Hematopoietic multipotent progenitor cell treated with erythropoietin and hydrocortisone succinate and interleukin-3 and kit ligand, for 17 days (in vitro differentiated cells): ENCODE measurements at places on chromosomes 5 and 9.

DNA sequence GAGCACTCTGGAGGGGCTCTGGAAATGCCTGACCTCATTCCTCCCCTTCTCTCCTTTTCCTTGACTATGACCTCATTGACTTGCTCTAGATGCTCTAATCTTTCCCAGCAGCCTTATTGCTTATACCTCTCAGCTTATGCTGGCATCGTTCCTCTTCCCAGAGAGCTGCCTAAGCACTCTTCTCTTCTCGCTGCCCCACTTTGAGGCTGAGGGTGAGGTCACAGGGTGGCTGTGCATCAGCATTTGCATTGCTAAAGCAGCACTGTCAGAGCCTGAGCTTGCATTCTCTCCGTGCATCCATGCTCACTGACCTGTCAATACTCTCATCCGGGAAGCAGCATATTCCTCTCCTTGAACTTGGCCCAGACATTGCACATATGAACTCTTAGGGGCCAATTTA lies 96.4 kb upstream of the NTRK2 start:
- DNase-seq = no peak

DNA sequence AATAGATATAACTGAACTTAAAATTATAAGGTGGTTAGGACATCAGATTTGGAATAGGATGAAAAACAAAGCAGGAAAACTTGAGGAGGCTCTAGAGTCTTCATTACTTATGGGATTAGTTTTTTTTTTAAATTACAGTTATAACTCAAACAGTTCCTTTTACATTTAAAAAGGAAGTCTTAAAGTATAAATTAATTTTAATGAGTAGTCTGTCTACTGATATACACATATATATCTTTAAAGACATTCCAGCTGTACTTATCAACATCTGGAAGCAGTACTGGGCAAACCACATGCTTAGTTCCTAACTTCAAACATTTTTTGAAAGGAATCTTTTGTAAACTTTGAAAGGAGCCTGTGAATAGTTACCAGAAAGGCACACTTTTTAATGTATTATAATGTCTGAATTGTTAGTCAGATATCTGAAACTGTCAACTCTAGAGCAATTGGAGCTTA lies 6.0 kb downstream of the ACTBL2 start:
- DNase-seq = no peak

DNA sequence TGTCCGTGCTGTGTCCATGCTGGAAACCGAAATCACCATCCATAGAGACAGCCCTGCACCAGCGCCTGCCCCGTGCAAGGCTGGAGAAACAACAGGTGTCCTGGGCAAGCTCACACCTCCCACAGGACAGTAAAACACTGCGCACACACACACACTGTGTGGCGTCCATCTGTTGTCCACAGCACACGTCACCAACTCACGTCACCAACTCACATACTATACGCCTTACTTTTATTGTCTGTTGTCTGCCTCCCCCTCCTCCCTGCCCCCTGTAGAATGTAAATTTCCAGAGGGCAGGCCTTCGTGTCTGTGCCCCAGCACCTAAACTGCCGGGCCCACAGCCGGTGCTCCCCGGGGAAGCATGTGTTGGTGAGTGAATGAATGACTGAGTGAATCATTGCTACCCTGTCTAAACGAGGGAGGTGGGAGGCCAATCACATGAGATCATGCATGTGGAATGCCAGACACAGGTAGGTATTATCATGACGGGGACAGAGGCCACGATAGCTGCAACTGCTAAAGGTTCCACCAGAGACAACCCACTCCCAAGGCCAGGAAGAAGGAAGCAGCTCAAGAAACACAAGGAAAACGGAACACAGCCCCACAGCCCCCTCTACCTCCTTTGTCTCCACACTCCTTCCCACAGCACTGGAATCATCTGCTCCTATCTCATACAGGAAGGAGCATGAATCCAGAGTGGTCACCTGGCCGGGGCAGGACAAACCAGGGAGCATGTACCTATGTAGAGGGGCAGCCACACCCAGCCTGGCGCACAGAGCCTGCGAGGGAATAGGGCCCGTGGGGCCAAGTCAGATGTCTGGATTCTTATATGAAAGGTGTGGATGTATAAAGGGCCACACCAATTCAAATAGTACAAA lies 41.9 kb downstream of the STK10 start:
- no peak for DNase-seq

DNA sequence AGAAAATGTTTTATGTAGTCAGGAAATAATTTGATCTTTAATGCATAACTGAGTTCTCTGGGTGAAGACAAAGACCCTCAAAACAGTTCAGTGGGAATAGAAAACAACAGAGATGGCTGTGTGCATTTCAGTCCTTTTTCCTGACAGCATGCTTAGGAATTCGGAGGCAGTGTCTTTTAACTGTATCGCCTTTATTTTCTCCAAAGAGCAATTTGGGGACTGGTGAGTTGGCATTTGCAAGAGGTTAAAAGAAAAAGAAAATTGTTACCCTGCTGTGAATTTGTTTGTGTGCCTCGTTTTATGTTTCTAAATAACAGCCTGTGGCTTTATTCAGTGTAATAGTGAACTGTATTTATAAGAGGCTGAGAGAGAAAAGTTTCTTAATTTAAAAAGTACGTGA lies 227.8 kb upstream of the DMAC1 start:
- DNase-seq = no peak

- no peak for DNase-seq
Observed at GRCh38 chr5:73284220-73284795, 111.3 kb downstream of the TMEM174 start.

DNA sequence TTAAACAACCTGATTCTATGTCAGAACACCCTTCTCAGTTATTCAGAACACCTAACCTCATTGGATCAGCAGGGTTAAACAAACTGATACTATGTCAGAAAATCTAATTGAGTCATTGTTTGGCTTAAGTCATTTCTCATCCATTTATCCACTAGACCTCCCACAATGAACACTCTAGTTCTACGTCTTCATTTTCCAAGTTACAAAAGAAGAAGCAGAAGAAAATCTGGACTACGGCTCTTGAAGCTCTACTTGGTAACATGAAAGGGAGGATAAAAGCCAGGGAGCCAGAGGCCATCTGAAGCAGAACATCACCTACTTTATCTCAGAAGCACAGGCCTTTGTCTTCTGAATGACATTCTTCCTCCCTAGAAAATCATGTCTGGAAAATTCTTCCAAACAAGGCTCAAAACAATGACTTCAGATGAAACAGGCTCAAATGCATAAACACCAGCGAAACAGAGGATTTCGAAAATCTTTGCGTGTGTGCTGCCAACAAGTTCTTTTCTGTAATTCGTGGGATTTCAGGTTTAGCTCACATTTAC lies 35.4 kb upstream of the TGFBI start:
- no peak for DNase-seq

GRCh38 chr5:108036482-108036881 lies 345.4 kb downstream of the FBXL17 start:
- no peak for DNase-seq

DNA sequence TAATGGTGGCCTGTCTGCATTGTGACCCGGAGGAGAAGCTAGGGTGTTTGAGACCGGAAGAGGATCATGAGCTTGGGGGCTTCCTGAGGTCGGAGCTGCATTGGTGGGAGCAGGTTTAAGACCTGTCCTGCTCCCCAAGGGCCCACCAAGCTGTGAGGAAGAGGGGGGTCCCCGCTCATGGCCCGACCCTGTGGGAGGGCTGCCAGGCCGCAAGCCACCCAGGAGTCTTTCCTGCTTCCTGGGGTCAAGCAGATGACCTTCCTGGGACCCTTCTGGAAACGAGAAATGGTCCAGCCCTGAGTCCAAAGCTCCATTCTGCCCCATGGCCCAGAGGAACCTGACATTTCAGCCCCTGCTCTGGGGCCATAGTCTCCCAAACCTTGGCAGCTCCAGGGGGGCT lies 61.5 kb upstream of the RNU6ATAC start:
- DNase-seq = no peak

DNA sequence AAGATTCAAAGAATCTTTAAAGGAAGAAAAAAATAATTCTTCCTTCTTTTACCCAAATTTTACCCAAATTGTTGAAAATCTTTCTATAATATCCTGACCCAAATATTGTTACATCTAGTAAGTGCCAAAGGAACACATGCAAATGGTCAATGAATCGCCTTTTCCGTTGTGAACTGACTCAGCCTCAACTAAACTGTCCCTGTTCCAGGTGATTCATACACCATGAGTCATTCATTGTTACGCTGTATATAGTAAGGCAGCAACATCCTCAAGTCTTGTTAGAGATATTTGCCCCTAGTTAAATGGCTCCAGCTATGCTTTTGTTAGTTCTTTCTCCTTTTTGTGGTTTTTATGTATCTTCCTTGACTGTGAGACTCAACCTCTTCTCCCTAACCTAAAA lies 9.7 kb downstream of the PTGER4 start:
- no peak for DNase-seq

DNA sequence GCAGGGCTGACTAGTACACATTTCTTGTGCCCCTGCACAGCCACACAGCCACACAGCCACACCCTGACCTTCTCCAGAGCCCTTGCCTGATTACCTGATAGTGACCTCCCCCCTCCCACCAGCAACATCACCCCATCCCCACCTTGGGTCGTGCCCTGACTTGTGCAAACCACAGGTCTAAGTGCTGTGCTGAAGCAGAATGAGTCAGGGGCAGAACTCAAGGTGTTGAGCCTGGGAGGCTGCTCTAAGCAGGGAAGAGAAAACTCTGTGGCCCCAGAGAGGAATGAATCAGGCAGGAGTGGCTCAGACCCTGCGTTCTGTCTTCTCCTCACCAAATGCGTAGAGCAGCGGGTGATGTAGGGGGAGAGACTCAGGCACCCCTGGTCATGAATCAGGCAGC lies 24.3 kb upstream of the FAT2 start:
- DNase-seq = no peak

- DNase-seq = no peak
Observed at GRCh38 chr9:73995836-73996235, 501.3 kb upstream of the RORB start.

DNA sequence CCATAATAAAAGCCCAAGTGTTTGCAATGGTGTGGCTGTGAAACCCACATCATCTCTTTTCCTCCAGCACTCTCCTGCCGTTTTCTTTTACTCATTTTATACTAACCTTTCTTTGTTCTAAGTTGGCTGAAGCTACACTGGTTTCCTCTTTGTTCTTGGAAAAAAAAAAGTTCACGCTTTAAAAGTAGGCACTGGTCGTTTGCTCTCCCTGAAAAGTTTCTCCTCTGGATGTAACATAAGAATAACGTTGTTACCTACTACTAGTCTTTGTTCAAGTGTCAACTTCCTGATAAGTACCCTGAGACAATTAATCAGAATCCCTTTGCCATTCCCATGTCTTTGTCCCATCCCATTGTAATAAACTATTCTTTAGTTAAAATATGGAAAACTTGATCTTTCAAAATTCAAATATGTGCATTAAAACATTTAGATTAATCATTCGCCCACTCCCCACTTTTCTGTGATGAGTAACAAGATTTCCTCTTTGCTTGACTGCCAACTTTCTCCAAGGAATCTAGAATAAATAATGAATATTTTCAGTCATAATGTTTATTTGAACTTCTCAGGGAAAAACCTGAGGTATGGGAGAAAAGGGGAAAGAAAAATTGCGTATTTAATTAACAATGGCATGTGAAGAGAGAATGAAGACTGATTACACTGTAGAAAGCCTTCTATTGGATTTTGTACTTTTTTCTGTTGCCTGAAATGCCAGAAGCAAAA lies 454.3 kb upstream of the CTNND2 start:
- no peak for DNase-seq

GRCh38 chr5:173509060-173509459 lies 107.4 kb downstream of the BOD1 start:
- DNase-seq = no peak

DNA sequence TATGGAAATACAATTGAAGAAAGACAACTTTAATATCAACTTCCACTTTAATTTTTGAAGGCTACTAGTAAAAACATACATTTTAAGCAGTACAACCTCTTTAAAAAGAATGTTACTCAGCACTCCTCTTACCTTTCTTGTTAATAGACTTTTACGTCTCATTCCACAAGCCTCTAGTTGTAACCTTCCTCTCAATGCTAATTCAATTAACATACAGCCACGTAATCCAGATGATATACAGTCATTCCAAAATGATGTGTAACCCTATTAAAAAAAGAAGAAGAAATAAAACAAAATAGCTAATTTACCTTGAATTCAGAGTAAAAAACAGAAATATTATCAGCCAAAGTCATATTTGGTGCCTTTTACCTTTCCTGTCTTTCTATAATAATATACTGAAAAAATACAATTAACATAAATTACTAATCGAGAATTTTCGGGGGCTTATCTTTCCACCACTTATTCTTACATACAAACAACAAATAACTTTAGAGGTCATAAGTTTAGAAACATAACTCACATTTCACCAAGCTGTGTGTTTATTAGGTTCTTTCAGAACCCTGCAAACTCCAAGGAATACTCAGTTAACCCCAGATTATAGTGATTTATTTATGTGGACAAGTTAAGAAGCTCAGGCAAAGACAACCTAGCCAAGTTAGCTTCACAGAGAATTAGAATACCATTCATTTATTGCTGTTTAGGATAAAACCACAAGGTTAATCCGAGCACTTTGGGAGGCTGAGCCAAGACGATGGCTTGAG lies 30.3 kb downstream of the GOLPH3 start:
- no peak for DNase-seq

GRCh38 chr9:128149951-128150593 lies 819 bp downstream of the LCN2 start:
- DNase-seq = peak; percentile 18

DNA sequence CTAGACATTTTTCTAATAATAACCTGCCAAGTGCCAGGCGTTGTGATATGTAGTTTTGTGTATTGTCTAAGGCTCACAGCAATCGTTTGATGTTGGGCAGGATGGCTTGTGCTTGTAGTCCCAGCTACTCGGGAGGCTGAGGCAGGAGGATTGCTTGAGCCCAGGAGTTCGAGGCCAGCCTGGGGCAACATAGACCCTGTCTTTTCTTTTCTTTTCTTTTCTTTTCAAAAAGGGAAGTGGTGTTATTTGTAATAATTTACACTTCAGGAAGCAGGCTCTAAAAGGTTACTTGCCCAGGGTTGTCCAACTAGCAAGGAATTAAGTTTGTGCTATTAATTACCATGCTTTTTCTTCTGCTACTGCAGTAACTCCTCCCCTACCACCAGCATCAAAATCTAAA lies 3.2 kb downstream of the ZNF131 start:
- no peak for DNase-seq

DNA sequence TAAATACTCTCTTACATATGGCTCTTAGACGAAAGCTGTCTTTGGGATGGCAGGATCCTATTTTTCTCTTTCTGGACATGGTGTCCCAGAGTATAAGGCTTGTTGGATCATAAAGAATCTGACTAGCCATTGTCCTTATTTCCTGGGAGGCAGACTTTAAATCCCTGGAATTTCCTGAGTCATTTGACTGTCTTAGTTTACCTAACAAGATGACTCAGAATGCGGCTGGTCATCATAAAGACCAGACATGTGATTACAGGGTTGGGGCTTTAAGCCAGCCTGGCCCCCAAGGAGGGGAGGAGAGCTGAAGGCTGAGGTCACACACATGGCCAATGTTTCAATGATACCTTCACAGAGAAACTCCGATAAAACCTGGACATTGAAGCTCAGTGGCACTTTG lies 37.2 kb downstream of the FAM240B start:
- DNase-seq = no peak

- DNase-seq = no peak
Observed at GRCh38 chr9:113886933-113887332, 10.8 kb downstream of the ZNF618 start.
